ENCODE measurements at places on chromosomes 12 and 14.

DNA sequence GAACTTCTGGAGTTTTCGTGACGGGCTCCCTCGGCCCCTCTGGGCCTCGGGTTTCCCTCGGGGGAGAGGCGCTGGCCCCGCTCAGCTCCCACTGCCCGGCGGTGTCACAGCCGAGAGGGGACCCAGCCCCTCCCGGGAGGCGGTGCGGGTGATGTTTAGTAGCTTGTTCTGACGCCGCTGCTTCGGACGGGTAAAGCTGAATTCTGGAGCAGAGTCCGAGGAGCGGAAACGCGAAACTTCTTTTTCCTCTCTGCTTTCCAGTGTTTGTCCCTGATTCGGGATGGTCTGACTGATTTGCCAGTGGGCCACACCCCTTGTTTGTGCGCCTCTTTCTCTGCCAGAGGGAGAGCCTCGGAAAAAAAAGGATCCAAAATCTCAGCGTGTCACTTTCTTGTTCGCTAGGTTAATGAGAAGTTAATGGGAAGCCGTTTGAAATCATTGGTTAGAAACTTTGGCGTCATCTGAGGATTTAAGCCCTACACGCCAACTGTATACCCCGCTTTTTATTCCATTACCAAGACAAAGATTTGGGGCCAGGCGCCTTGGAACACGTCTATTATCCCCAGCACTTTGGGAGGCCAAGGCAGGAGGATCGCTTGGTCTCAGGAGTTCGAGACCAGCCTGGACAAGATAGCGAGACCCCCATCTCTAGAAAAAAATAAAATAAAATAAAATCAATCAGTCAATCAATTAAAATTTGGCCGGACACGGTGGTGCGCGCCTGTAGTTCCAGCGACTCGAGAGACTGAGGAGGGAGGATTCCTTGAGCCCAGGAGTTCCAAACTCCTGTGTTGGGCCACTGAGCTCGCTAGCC is 756 bp downstream of the TULP3 start:
- peak; percentile 10 for DNase-seq

DNA sequence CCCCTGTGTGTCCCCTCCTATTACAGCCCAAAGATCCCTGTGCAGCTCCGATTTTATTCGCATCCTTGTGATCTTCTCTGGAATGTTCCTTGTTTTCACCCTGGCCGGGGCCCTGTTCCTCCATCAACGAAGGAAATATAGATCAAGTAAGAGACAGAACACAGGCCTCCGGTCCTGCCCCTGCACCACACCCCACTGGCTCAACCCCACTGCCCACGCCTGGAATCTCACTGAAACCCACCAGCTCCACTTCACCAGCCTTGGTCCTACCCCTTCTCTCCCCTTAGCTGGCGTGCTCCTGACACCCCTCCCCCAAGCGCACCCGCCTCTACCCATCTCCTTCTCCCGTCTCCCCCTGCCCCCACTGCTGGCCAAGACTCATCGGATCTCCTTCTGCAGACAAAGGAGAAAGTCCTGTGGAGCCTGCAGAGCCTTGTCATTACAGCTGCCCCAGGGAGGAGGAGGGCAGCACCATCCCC is 934 bp upstream of the TAPBPL start:
- no peak for DNase-seq

- DNase-seq = no peak
Measured at GRCh38 chr12:42985506-42985905, 396.0 kb upstream of the PRICKLE1 start.

GRCh38 chr12:131093604-131093955 is 139.9 kb downstream of the ADGRD1 start:
- DNase-seq = no peak

DNA sequence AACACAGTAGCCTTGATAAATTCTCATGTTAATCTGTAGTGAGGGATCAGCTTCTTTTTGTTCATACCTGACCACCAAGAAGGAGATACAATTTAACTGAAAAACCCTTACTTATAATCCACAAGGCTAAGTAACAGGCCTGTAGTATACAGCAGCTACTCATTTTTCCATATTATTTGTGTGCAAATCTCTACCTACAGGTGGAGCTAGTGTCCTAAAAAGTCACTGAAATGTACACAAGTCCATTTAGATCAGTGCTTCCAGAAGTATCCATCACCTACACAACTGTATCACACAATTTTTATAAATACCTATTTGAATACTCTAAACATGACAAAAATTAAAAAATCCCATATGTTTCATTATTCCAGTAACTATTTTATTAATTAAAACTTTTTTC is 173.2 kb downstream of the SLC35F4 start:
- no peak for DNase-seq

- DNase-seq = no peak
Measured at GRCh38 chr14:36773136-36773540, 111.5 kb downstream of the PAX9 start.

DNA sequence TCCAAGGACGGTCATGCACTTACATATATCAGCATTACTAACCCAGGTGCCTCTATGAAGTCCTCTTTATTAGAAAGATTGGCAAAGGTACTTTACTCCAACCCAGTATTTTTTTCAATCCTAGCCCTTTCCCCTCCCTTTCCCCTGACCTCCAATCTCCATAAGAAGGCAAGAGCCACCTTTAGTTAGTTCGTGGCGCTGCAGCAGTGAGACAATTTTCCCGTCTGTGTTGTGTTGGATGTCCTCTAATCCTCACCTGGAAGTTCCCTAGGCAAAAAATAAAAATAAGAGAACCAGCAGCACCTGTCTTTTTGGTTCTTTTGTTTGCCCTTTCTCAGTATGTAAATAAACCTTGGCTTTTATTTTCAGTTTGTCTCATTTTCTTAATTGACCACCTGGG is 439.6 kb upstream of the LRFN5 start:
- no peak for DNase-seq

GRCh38 chr12:75881920-75882319 is 149.7 kb downstream of the PHLDA1 start:
- no peak for DNase-seq

DNA sequence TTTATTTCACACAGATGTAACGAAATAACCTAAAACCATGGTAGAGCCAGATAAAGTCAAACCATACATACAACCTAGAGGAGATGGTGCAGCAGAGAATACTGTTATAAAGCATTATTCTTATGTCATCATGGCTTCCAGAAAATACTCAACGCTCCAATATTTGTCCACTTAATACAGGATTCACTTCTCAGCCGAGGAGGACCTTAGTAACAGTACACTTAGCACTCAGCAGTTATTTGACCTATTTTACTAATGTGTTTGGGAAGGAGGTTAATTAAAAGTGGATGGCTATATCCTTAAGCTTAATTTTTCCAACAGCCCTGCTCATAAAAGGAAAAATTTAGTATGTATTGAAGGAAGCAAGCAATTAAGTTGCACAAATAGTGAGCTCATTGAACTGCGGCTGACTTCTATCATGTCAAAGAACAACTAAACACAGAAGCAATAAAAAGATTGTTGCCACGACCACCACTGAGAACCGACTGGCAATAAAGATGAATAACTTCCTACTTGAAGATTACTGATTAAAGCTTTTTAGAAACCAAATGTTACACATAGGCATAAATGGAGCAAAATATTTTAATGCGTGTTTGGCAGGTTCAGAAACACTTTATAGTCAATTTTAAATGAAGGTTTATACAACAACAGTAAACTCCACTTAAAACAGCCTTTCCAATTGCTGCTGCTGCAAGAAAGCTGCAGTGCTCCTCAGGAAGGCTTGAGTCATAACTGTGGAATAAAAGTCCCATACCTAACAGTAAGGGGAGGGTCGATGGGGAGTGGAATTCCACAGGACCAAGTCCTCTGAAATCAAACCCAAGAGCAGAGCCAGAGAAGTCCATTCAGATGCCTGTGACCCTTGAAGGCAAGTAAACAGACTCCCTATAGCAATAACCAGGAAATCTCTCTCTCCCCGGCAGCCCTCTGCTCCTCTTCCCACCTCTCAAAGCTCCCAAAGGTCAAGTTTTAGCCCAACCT is 218.9 kb upstream of the CDKN3 start:
- no peak for DNase-seq

GRCh38 chr12:103915306-103915705 is 14.9 kb upstream of the HSP90B1 start:
- DNase-seq = no peak

- DNase-seq = no peak
Measured at GRCh38 chr12:52197371-52198231, 5.8 kb upstream of the KRT80 start.

GRCh38 chr12:18851271-18851670 is 113.4 kb downstream of the CAPZA3 start:
- no peak for DNase-seq

DNA sequence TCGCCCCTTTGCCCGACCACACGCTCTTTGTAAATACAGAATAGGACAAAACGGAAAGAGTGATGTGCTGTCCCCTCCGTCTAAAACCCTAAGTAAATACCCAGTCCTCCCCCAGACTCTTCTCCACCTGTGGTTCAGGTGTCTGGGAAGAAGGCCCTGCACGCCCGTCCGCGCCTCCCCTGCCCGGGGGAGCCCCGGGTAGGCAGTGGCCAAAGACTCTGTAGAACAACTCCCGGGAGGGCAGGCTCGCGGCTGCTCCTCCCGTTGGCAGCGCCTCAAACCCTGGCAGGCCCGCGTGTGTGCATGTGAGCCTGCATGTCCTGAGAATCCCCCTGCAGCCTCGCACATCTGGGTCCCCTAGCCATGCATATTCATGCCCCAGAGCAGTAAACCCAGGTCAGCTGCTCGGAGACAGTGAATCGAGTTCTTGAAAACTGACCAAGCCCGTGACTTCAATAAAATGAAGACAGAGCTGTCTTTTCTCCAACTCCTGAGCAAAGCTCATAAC is 165.8 kb downstream of the MON2 start:
- DNase-seq = no peak

DNA sequence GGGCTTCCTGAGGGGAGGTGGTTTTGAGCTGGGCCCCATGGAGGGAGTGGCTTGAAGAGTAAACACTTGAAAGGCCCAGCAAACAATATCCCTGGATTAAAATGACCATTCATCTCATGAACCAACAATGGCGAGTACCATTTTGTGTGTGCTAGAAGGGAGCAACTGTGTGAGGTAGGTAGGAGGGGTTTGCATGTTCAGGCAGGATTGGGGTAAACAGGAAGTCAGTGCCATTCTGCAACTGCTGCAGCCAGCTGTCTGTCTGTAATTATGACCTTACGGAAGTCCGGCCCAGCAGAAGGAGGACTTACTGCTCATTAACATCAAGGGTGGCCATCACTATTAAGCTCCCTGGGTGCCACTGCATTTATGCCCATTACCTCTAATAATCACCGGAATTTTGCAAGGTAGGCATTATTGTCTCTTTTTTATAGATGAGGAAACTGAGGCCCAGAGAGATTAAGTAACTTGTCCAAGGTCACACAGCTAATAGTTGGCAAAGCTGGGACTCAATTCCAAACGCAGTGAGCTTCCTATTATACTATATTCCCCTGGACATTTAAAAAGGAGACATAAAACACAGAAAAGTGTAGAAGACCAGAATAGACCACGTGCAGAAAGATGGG is 16.6 kb upstream of the IFI27L2 start:
- DNase-seq = no peak

GRCh38 chr12:76470028-76470939 is 89.3 kb downstream of the OSBPL8 start:
- no peak for DNase-seq

DNA sequence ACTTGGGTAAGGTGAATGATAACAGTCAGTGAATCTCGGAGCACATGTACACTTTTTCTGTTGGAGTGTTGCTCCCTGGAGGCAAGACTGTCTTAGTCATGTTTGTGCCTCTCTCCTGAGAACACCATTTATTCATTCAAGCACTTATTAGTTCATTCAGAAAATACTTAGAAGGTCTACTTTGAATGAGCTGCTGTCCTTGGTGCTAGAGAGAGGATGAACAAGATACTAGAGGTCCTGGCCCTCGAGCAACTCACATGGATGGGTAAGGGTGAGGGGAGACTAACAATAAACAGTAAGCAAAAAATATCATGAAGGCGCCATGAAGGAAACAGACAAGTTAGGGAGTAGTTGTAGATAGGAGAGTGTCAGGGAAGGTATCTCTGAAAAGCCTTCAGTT is 17.1 kb upstream of the SAMD4A start:
- DNase-seq = no peak

GRCh38 chr12:120388691-120389481 is 19.9 kb upstream of the MSI1 start:
- DNase-seq = no peak

- DNase-seq = no peak
Measured at GRCh38 chr14:89504602-89505313, 87.7 kb upstream of the FOXN3 start.

- DNase-seq = no peak
Measured at GRCh38 chr12:52611080-52611468, 7.3 kb downstream of the KRT73 start.

DNA sequence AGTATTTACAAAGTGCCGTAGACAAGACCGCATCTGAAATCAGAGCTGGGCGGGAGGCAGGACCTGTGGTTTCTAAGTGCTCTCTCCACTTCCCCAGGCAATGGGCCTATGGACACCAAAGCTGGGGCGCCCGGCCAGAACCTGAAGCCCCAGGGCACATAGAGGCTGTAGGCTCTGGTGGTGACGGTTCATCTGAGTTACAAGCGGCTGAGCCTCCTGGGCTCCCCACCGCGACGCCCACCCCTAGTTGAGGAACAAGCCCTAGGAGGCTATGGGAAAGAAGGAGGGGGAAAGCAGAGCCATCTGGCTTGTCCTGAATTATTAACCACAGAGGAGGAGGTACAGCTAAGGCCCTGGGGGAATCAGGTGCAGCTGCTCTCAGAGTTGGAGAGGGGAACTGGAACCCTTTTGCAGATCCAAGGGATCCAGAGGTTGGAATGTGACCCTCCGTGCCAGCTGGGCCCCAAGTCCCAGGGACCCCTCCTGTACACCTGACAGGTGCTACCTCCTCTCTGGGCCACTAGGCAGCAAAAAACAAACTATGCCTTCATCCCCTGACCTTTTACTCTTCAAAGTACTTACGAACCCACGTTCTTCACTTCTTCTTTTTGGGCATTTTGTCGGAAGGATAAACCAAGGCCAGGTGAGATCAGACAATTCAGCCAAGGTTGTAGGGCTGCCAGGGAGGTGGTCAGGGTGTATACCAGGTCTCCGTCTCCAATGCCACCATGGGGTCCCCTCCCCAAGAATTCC is 77.2 kb downstream of the ARL6IP4 start:
- DNase-seq = no peak

DNA sequence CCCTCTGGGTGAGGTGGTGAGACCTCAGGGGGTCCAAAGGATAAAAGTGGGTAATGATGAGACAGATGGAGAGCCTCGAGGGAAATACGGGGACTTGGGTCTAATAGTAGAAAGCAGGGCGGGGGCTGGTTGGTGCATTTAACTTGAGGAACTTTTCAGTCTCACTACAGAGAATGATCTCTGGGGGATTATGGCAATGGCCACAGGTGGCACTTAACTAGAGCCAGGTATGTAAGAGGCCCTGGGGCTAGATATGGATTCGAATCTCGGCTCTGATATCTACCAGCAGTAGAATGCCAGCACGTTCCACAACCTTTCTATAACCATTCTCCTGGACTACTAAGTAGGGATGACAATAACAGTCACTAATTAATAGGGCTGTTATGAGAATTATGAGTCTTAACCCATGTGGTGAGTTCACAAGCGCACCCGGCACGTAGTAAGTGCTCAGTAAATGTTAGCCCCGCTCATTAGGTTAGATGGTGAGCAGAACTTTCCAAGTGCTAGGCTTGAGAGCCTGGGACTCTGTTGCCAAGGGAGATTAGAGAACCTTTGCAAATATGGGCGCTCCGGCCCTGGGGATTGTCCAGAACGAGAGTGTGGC is 888 bp upstream of the PLXNC1 start:
- DNase-seq = no peak

All from activated T-helper 1 cell treated with anti-CD3 and anti-CD28 coated beads, Interleukin-2, amount 50 U/mL, for 16 hours (primary cell).